ENCODE measurements at places on chromosomes 7 and 10.

GRCh38 chr7:155593461-155594162 is 47.3 kb upstream of the CNPY1 start:
- DNase-seq, result no peak

DNA sequence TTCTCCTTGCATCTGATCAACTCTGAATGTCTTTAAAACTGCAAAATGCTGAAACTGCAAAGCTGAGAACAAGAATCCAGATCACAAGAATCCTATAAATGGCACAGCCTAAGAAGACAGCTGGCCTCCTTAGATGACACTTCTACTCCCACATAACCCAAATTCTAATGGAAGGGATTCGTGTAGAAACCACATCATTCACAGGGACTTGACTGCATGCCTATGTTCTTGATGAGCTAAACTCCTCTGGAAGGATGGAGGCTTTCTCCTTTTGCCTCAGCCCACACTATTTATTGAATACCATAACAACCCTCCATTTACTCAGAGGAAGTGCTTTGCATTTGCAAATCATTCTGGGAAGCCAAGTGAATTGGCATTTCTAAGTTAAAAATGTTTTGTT is 252.5 kb upstream of the VWC2 start:
- DNase-seq, result no peak

DNA sequence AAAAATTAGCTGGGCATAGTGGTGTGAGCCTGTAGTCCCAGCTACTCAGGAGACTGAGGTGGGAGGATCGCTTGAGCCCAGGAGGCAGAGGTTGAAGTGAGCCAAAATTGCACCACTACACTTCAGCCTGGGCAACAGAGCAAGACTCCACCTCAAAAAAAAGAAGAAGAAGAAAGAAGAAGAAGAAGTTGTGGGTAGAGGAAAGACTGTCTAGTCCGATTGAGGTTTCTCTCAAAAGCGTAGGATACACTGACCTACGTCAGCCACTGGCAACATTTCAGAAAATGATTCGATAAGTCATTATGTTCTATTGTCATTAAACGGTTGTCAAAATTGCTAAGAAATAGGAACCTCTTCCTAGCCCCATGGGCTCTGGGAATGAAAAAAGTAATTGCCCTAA is 22.3 kb upstream of the RHBDD2 start:
- no peak for DNase-seq

GRCh38 chr10:125003146-125003900 is 61.4 kb downstream of the ZRANB1 start:
- DNase-seq, result no peak

DNA sequence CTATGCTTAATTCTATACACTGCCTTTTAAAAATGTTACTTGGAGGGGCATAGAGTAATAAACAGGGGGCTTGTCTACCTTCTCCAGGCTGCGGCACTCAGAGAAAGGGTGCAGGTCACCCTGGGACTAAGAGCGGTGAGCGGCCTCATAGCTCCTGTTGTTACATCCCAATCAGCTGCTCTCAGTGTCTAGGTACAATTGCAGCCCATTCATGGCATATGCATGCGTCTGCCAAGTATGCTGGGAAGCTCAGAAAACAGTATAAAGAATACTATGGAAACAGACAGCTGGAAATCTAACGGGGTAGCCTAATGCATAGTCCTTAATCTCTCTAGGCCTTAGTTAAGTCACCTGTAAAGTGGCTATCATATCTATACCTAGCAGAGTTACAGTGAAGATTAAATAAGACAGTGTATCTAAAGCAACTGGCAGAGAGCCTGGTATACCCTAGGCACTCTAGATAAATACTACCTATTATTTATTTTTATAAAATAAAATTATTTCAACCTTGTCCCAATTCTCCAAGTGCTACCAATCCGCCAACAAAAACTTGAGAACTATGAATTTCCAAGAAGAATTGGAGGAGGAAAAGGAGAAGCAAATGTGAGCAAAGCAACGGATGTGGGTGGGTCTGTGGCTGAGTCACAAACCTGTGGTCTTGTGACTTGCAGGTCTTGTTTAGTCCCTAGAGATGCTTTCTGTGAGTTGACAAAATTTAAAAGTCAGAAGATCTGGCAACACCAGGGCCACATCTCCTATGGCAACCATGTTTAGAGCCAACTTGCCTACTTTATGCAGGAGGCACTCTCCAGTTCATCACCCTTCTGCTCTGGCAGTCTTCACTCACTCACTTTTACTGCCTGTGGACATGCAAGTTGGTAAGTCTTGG is 183.0 kb downstream of the RAPGEF5 start:
- DNase-seq, result no peak

DNA sequence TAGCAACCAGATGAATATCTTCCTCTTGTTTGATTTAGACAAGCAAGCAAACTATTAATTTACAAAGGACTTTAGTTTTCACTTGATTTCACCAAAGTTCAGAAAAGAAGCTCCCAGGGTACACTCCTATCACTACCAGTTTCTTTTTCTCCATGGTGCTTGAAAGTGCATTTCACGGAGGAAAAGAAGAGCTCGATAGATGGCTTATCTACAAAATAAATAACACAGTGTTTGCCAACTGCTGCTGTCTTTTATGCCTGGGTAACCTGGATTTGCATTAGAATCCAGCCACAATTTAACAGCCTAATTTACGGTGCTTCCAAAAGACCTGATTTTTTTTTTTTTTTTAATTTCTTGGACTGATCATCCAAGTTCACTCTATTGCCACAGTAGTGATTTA is 275.7 kb downstream of the GPR37 start:
- DNase-seq, result no peak

DNA sequence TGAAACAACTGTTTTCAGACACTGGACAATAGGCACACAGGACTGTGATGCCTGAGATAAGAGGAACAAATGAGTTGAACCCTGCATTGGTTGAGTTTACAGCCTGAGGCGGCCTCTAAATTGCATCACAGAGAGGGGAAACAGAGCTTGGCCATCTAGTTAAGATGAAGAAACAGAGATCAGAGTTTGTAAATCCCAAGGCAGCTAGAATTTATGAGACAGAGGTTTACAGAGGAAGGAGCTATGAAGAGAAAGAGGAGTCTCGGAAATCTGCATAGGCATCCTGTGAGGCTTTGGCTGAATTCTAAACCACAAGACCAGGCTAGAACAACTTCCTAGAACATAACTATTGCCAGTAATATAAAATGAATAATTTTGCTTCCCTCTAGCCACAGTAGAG is 41.0 kb upstream of the OIT3 start:
- DNase-seq, result no peak

DNA sequence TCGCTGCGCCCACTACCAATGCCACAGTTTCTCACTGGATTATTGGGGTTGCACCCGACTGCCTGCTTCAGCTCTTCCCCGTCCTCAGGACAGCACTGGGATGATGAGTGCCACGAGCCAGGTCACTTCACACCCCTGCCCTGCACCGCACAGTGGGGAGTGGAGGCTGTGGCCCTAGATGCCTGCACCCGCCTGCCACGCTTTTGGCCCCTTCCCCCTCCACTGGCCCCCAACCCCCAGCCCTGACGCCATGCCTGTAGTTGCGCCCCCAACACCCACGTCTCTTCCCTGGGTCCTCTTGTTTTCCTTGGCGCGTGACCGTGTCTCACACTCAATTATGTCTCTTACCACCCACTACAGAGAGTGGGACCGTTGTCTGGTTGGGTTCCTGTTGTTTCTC is 134.3 kb downstream of the VIPR2 start:
- DNase-seq, result no peak

- DNase-seq, result peak; percentile 74
These were observed 1.0 kb downstream of the LRCH4 start for GRCh38 chr7:100584683-100585510.

DNA sequence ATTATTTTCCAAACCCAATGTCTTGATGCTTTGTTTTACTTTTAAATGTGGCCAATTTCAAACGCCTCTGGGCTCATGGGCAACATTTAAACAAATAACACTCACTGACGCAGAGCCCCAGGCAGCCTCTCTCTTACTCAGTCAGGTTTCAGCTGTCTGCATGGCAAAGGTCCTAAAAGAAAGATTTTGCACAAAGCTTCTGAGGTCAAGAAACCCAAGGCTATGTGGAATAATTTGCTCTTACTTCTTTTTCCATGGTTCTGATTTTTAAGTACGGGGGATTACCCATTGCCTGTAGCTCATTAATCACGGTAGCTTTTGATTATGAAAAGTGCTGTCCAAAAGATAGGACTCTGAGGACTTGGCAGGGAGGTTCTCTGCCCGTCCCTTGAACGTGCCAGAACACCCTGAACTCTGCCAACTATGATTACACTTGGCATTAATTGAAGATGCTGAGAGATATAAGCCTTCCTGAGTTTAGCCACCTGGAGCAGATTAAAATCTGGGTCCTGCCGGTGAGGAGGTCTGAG is 14.1 kb upstream of the MSRB2 start:
- DNase-seq, result no peak

GRCh38 chr7:157702311-157703023 is 365.7 kb downstream of the DNAJB6 start:
- DNase-seq, result no peak

DNA sequence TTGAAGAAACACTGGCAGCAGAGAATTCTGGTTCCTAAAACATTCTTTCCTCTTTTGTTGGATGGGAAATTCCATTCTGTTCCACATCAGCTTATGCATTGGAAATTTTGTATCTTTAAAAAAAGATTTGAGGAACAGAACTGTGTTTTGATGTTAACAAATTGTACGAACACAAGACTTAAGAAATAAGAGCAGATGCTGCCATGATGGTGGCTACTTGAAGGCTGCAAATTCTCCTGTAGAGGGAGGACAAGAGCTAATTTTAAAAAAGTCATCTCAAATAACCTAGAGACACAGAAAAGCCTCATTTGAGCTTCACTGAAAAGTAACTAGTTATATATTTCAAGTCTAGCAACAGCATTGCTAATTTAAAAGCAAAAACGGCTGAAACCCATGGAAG is 29.8 kb downstream of the NDUFB2 start:
- no peak for DNase-seq
